Activated T-cell treated with anti-CD3 and anti-CD28 coated beads, Interleukin-2, amount 50 U/mL, for 72 hours (primary cell): ENCODE measurements at places on chromosomes 12 and 14.

- DNase-seq = no peak
These were observed 81.5 kb downstream of the AEBP2 start for GRCh38 chr12:19520646-19521415.

GRCh38 chr14:92677087-92677668 is 71.2 kb downstream of the LGMN start:
- DNase-seq = peak; percentile 85

DNA sequence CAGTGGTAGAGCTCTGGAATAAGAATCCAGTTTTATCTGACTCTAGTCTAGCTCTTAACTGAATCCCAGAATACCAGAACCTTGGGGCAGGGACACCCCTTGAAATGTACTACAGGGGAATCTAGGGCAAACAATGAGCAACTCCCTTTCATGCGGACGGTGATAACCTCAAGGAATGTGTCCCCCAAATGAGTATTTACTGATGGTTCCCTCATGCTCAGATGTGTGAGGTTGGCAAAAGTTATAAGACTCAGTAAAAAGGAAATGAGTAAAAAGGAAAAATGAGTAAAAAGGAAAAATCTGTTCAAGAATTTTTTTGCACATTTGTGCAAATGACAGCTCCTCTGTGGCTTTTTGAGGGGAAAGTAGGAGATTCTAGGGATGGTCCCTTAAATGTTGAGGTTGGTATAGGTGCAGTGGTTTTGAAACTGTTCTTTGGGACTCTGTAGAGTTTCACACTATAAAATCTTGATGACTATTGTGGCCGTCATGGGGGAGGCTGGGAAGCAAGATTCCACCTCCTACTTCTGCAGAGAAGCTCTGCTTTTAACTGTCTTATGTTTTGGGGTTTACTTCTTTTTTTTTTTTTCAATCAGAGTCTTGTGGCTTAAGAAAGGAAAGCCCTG is 58.6 kb downstream of the NRXN3 start:
- DNase-seq = no peak

DNA sequence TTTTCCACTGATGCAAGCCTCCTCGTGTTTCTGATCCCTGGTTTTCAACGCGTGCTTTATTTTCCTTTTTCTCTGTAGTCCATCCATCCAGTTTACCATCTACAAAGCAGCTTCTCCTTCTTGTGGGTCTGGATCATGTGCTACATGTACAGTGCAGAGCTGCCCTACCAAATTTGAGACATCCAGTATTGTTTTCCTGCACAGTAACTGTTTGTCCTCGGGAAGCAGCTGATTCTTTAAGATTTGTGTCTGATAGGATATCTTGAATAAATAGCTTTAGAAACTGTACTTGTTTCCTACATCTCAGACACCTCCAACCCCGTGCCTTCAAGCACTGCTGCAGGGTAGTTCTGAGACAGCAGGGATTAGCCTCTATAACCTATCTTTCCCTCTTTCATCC is 368.1 kb upstream of the FAR2 start:
- no peak for DNase-seq

- DNase-seq = no peak
These were observed 2.7 kb downstream of the TMEM119 start for GRCh38 chr12:108594960-108595710.
